ENCODE measurements at places on chromosomes 13 and 19.
A peak's percentile ranks its signal among the peaks of the same experiment; 100 is the strongest.

DNA sequence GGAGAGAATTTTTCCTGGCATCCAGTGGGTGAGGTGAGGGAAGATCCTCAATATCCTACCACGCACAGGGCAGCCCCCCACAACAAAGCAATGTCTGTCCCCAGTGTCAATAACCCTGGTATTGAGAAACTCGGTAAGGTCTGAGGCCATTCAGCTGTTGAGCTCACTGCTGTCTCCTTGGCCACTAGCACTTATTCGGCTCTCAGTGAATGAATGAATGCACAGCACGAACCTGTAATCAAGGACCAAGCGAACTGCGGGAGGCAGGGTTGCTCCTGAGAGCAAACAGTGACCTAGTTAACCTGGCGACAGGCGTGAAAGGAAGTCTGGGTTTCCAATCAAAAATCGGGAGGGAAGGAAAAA, 640 bp downstream of the ZSCAN5A start:
- DNase-seq = peak; percentile 86

- no peak for DNase-seq
Observed at GRCh38 chr19:10228393-10228792, 2.7 kb downstream of the S1PR2 start.

DNA sequence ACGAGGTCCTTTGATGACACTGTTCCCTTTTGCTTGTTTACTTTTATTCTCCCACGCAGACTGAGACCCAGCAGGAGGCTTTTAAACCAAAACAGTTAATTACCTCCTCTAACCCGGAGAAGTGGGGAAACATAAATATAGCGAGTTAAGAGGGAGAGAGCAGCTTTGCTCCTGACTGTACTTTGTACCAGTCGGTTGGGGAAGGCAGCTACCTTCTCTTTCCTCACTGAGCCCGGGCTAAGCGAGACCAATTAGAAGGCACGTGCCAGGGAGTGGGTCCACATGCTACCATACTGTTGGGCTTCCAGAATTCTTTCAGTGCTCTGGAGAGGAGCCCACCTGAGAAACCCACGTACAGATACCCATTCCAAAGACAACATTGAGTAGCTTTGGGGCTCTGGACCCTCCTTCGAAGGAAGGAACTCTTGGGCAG, 124.2 kb downstream of the ZIC5 start:
- peak; percentile 77 for DNase-seq

DNA sequence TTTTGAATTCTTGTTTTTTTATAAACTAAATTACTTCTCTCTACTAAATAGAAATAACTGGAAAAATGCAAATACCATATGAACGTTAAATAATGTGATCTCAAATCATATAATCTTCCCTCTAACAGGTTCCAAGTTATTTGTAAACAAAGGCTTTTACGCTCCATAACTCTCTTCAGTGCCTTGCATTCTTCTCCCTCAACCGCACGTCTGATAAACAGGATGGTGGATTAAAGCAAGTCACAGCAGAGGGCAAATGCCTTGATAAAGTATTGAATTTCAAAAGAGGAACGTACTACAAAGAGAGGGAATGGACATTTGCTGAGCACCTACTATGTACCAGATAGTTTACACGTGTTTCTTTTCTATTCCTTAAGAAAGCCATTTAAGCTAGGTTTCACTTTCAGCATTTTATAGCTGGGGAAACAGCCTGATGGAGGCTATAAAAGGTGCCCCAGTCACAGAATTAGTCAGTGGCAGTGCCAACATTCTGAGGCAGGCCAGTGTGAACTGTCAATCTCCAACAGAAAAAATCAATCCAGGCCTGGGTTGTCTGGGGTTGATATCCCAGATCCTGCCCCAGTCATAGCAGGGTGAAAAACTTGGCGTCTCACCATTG, 15.8 kb downstream of the MRPS31 start:
- no peak for DNase-seq

DNA sequence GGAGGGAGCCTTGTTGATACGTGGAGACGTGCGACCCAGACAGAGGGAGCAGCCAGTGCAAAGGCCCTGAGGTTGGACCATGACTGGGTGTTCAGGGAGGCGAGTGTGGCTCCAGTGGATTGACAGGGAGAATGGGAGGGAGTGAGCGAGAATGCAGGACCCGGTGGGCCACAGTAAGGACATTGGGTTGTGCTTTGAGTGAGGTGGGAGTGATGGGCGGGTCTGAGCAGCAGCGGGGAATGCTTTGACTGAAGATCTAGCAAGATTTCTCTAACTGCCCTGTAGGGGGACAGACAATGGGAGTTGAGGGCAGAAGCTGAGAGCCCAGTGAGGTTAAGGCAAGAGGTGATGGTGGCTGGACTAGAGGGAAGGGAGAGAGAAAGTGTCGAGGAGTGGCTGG, 7.7 kb upstream of the NANOS2 start:
- no peak for DNase-seq

GRCh38 chr13:65830411-65831205, 1399.5 kb downstream of the PCDH9 start:
- DNase-seq = peak; percentile 71

- DNase-seq = no peak
Observed at GRCh38 chr19:56091066-56091490, 30.0 kb downstream of the ZNF787 start.

DNA sequence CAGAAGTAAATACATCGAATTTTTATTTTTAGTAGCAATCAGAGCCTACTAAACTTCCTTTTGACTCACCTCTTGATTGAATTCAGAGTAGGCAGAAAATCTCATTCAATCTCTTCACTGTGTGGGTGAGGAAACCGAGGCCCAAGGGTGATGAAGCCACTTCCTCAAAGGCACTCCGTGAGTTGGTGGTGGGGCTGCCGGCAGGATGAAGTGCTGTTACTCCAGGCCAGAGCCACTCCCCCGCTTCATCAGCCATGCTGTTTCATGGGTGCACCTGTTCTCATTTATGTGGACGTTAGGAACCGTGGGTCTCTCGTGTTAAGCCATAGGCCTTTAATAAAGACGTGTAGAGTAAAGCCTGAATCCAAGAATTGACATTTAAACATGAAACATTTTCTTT, 13.2 kb downstream of the ING1 start:
- DNase-seq = no peak

- DNase-seq = no peak
Observed at GRCh38 chr13:46031581-46032263, 20.8 kb downstream of the ZC3H13 start.

DNA sequence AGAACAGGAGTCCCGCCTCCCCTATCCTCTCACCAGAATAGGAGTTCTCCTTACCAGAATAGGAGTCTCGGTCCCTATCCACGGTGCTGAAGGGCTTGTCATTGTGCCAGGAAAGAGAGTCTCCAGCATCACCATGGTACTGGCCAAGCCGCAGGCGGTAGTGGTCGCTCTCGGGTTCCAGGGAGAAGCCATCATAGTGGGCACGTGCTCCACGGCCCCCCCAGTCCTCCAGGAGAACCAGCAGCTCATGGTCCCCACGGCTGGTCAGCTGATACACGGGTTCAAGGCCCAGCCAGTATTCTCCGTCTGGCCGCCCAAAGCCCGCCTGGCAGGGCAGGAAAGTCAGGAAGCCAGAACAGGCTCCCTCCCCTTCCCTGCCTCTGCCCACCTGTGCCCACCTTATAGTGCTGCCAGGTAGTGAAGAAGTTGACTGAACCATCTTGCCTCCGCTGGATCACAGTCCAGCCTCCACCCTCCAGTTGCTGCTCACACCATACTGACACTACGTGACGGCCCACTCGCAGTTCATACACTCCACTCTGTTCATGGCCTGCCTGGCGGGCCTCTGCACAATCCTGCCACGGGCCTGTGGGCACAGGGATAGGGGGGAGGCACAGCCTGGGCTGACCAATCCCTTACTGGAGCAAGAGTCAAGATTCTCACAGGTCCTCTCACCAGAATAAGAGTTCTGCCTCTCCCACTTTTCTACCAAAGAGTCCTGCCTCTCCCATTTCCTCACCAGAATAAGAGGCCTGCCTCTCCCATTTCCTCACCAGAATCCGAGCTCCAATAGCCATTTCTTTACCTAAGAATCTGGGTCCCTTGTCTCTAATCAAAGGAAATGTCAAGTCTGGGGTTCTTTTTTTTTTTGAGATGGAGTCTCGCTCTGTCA, 7.4 kb downstream of the SHFL start:
- no peak for DNase-seq

DNA sequence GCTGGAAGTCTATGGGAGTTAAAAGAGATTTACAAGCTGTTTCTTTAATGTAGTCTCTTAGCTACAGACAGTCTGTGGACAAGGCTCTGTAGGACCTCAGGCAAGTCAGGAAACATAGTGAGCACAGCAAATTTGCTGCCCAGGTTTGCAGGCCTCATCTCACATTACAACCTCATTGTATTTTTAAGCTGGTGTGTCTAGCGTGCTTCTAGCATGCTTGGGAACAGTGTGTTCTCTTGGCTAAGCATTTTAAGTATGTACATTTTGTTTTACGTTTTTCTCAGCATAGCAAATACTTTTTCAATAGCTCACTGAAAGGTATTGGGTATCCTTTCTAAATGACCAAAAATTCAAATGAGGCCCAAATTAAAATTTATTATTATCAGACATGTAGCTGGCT, 113.2 kb downstream of the STARD13 start:
- DNase-seq = no peak

DNA sequence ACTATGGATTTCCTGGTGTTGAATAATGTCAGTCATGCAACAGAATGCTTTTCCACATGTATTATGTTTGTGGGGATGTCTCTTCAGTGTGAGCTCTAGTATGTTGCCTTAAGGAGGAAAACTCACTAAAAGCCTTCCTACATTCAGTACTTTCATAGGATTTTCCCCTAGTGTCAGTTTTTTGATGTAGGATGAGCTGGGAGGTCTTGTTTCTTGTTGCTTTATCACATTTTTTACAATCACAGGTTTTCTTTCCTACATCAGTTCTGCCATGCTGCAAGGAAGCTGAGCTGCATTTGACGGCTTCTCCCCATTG, 8.5 kb upstream of the USP29 start:
- no peak for DNase-seq

- peak; percentile 18 for DNase-seq
Observed at GRCh38 chr19:48999481-49000325, 6.0 kb downstream of the RUVBL2 start.

DNA sequence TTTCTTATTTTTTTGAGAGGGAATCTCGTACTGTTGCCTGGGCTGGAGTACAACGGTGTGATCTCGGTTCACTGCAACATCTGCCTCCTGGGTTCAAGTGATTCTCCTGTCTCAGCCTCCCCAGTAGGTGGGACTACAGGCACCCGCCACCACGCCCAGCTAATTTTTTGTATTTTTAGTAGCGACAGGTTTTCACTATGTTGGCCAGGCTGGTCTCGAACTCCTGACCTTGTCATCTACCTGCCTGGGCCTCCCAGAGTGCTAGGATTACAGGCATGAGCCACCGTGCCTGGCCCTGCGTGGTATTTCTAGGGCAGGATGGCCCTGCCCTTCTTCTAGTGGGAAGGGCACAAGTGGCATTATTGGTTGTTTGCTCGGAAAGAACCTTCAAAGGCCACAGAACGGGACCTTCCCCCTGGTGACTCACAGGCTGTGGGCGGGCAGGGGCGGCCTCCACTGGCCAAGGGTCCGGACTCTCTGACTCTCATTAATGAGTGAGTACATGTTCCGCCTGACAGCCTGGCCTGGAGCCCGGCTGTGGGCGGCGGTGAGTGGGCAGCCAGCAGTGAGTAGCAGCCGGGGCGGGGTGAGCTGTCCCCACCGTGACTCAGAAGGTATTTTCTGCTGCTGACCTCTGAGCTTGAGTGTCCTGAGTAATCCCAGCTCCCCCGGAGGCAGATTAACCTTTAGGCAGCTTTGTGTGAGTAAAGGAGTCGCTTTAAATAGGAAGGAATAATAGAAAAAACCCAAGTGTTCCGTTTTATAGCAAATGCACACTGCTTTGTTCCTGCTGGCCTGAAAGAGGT, 5.1 kb downstream of the DOT1L start:
- DNase-seq = no peak

- no peak for DNase-seq
Observed at GRCh38 chr19:38321646-38322196, 2.1 kb downstream of the KCNK6 start.

DNA sequence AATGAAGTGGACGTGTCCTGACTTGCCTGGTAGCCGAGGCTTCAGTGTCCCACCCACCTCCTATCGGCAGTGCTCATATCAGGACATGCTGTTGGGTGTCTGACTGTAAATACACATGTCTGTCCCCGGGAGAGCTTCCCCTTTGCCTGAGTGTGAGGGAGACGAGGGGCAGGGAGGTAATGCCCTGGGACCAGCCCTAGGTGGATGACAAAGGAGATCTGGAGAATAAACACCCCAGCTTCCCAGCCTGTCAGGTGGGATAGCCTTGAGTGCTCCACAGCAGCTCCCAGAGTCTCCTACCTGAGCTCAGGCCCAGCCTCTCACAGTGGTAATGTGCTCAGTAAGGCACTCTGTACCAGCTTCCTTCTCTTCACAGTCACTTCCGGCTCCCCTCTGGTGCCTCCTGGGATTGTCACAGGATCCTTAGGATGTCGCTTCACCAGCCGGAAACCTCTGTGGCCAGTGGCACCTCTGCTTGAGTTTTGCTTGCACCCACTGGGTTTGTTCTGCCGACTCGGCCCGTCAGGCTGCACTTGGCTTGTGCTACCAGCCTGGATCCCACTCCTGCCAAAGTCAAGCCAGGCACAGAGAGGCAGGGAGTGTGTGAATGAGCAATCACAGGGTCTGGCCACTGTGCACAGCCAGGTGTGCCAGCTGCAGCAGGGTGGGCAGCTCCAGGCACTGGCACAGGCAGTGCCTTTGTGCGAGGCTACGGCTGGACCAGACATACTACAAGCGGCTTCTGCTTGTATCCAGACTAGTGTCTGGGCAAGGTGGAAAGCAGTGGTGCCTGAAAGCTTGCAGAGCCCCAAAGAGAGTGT, 54.4 kb upstream of the RGCC start:
- no peak for DNase-seq

DNA sequence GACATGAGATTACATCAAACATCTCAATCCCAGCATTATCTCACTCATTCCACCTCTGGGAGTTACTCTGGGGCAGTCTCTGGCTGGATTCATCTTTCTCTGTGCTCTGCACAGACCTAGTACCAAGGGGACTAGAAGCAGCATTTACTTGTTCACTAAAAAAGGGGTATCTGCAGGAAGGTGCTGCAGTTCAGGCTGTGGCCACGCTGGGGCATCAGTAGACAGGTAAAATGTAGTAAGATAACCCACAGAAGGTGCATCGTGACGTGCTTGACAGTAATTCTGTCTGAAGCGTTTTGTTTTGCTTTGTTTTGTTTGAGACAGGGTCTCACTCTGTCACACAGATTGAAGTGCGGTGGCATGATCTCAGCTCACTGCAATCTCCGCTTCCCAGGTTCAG, 29.3 kb downstream of the ZNF564 start:
- DNase-seq = peak; percentile 28

DNA sequence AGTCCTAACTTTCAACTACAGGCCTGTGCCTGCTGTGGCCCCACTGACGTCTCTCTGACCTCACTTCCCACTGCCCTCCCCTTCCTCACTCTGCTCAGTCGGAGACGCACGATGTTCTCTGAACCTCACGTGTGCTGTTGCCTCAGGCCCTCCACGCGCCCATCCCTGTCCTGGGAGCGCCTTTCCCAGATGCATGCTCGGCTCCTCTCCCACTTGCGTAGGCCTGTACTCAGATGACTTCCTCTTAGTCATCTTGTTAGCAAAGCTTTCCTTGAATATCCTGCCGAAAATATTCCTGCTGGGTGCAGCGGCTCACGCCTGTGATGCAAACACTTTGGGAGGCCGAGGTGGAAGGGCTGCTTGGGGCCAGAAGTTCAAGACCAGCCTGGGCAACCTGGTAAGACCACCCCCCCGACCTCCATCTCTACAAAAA, 9.3 kb upstream of the SYT5 start:
- no peak for DNase-seq

Data from NCI-H146 (cell line).